Activated naive CD4-positive, alpha-beta T cell treated with anti-CD3 and anti-CD28 coated beads for 36 hours (primary cell): ENCODE measurements at places on chromosomes 5 and 9.
A peak's percentile ranks its signal among the peaks of the same experiment; 100 is the strongest.

DNA sequence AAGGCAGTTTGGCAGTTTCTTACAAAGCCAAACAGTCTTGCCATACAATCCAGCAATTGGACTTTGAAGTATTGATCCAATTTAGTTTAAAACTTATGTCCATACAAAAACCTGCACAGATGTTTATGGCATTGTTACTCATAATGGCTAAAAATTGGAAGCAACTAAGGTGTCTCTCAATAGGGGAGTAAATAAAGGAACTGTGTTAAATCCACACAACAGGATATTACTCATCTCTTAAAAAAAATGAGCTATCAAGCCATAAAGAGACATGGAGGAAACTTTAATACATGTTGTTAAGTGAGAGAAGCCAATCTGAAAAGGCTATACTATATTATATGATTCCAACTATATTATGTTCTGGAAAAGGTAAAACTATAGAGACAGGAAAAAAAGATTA lies 313.6 kb upstream of the CD180 start:
- DNase-seq: no peak

- DNase-seq: no peak
Observed at GRCh38 chr9:5879419-5880181, 11.1 kb upstream of the MLANA start.

- no peak for DNase-seq
Observed at GRCh38 chr5:36632363-36632664, 25.9 kb downstream of the SLC1A3 start.

GRCh38 chr5:14449052-14449661 lies 132.4 kb upstream of the OTULINL start:
- DNase-seq: no peak

DNA sequence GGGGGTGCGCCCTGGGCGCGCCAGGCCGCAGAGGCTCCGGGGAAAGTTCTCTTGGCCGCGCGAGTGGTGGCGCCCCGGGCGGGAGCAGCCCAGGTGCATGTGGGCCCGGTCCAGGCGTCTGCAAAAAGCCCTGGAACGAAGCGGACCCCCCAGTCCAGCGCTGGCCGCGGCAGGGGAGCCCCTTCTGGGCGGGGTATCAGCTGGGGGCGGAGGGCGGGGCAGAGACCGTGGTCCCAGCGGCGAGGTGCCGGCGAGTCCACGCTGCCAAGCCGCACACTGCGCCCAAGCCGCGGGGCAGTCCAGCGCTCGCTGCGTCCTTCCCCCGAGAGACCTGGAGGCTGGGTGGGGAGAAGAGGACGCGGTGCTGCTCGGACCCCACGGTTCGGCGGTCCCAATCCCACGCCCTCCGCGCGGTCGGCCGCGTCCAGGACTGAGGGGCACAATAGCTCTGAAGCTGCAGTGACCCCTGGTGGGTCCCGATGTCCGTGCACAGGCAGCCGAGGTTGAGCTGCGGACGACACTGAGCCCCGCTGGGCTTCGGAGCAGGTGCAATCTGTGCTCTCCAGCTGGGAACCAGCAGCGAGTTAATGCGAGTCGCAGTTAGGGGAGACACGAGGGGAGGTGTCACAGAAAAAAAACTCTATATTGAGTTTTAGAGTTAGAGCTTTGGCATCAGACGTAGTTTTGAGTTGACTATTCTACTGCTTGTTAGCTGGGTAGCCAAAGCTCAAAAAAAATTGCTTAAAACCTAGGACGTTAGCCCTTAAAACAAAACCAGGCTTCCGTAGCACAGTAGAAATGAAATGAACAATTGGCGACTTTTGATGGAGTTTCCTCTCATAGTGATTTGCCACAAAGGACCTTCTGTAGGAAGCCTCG lies 1.1 kb upstream of the EPB41L4A start:
- peak; percentile 60 for DNase-seq

DNA sequence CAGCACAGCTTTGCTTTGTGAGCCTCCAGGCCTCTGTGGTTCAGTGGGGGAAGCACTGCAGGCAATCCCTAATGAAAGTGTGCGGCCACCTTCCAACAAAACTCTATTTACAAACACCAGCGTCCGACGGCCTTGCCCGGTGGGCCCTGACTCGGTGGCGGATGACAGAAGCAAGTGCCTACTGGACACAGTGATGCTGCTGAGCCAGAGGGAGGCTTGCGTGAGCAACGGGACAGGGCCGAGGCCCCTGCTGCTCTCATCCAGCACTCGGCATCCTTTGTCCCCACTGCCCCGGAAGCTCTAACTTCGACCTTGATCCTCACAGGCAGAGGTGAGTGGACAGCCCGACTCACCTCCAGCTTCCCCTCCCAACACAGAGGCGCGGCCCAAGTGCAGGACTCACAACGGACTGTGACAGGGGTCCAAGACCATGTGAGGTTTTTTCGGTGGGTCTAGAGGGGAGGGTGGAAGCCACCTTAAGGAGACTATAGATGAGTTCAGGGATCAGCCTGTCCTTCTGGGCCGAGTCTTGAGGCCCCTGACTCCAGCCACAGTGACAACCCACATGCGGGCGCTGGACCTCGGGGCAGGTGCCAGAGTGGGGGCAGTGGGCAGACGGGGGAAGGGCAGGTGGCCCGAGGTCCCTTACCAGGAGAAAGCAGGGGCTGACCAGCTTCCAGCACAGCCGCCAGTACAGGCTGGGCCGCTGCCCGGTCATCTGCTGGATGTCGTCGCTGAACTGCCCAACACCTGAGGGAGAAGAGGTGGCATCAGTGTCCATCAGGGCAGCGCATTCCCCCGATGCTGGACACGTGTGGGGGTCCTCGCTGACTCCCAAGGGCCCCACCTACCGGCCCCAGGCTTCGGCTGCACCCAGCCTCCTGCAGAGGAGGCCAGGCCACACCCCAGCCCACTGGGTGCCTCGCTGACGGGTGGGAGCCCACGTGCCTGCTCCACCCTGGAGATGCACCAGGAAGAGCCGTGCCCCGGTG lies 39.4 kb downstream of the SLC6A3 start:
- DNase-seq: no peak

GRCh38 chr5:82984786-82985735 lies 92.1 kb downstream of the TMEM167A start:
- DNase-seq: no peak

- no peak for DNase-seq
Observed at GRCh38 chr5:149319174-149319573, 26.1 kb upstream of the GRPEL2 start.

DNA sequence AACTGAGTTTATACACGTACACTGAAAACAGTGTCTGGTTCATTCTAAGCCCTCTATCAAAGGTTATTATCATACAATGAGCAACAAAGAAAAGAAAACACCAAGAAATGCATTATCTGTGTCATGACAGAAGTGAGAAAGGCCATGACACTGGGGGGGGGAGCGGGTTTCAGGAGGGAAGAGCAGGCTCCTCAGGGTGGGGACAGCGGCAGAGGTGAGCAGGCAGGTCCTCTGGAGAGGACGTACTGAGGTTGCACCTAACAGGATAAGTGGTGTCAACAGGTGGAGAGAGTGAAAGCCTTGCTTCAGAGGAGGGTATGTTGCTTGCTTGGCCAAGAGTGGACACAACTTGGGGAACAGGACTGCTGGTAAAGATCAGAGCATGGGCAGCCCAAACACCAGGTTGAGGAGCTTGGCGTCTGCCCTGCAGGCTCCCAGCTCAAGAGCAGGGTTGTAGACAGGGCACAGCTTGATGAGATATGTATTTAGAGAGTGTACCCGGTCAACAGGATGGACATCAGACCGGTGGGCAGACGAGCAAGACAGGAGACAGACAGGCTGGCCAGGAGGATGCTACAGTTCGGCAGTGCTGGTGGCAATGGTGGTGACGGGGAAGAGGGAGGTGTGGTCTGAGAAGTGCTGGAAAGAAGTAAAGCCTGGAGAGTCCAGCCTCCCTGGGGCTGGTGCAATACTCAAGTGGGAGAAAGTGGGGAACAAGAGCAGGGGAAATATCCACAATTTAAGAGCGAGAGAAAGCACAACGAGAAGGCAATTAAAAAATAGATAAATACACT lies 10.3 kb downstream of the WHRN start:
- no peak for DNase-seq

- no peak for DNase-seq
Observed at GRCh38 chr9:101478444-101478843, 42.9 kb upstream of the ALDOB start.

GRCh38 chr5:135975122-135975521 lies 20.3 kb upstream of the LECT2 start:
- no peak for DNase-seq

DNA sequence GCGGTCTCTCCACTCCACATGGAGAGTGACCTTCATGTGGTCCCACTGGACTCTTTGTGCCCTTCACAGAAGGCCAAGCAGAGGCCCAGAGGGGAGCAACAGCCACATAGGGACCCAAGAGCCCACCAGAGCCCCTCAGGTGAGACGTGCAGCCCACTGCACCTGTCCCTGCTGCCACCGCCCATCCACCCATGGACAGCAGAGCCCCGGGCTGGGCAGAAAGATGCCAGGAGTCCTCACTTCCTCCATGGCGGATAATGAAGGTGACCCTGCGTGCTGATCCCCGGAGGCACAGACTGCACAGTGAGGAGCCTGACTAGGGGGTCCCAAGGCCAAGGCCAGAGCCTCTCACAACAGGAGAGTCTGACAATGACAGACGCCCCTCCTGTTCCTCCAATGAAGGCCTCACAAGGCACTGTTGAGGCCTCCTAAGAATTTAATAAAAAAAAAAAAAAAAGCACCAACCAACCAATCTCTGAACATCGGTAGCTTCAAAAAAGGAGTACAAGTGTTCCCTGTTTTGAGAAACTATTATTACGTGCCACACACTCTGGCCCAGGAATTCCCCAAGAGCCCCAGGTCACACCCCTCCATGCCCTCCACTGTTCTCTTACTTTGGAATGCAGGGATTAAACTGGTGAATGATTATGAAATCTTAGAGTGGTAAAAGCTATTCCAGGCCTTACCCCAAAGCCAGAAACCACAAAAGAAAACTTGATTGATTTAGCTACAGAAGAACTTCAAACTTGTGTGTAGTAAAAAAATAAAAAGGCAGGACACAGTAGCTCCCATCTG lies 2.8 kb upstream of the PPP1R26 start:
- DNase-seq: no peak

GRCh38 chr9:81980568-81980967 lies 8.0 kb upstream of the SPATA31D1 start:
- no peak for DNase-seq

GRCh38 chr9:116497095-116497890 lies 189.8 kb upstream of the TRIM32 start:
- DNase-seq: no peak

GRCh38 chr5:133754575-133755169 lies 142.3 kb upstream of the FSTL4 start:
- DNase-seq: peak; percentile 66

DNA sequence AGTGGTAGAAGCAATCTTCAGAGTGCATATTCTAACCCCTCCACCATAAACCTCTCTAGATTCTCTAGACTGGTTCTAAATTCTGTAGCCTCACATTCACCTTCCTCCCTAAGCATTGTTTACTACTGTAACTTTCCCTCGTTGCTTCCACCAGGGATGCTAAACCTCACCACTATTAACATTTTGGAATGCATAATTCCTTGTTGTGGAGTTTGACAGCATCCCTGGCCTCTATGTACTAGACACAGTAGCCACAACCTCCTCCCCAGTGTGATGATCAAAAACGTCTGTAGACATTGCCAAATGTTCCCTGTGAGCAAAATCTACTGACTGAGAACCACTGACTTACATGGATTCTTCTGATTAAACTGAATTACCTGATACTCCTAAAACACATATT lies 18.6 kb downstream of the PAPPA start:
- DNase-seq: no peak

GRCh38 chr5:141512911-141513626 lies 24.2 kb downstream of the PCDHGC5 start:
- DNase-seq: peak; percentile 61

- DNase-seq: no peak
Observed at GRCh38 chr9:80146466-80146865, 574.7 kb downstream of the TLE4 start.

DNA sequence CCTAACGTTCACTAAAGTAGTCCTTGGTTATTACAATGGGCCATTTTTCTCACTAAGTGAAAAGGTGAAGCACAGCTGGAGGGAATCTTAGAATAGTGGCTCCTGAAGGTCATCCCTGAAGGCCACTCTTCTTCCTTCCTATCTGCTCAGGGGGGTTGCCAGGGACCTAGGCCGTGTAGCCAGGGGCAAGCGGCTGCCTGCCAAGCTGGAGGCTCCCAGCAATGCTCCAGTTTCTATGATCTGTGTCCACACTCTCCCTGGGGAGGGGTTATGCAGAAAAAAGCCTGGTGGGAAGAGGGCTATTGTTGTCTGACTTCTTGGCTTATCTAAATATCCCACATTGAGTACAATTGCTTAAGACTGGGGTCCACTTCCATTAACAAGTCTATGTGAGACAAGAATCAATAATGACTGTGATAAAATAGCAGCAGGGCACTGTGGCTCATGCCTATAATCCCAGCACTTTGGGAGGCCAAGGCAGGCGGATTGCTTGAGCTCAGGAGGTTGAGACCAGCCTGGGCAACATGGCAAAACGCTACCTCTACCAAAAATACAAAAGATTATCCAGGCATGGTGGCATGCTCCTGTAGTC lies 3.8 kb downstream of the NMRK1 start:
- DNase-seq: no peak

DNA sequence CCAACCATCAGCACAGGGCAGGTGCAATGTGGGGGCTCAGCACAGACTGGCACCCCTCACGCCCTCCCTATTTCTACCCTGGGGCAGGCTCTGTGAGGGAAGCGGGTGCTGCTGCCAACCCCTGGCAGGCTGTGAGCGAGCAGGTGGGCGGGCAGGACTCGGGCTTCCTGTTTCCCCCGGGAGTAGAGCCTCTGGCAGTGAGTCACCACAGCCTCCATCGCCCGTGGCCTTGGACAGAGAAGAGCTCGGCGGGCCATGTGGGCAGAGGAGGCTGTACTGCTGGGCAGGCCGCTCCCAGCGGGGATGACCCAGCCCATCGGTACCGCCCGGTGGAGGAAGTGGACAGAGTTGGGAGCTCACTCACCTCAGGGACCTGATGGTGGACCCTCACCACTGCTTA lies 16.6 kb downstream of the KCNT1 start:
- DNase-seq: no peak

GRCh38 chr5:171867786-171868185 lies 82.2 kb downstream of the SMIM23 start:
- no peak for DNase-seq

DNA sequence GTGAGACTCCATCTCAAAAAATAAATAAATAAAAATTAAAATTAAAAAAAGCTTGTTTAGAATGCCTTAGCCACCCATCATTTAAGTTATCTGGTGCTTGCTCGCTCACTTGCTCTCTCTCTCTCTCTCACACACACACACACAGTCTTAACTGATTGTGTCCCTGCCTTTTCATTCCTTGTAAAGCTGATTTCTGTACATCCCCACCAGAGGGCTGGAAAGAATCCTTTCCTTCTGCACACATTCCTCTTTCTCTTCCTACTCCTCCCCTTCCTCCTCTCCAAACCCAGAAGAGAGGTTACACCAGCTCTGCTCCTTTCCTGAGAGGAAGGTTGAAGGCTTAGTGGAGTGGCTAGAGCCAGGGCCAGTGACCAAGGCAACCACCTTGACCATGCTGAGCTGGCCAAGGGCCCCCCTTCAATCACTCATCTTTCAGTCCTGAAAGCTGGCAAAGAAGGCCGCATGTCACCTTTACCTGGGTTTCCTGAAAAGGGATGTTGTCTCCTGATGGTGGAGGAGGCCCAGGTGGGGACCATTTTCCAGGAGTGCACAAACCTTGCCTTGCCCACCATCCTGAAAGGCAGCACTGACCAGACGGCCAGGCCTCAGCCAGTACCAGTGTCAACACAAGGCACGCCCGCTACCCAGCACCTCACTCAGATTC lies 25.6 kb downstream of the STK10 start:
- DNase-seq: no peak
